ENCODE measurements at places on chromosomes 2 and 18. TPM values are rescaled to one million over a fixed set of nuclear protein-coding genes. Genes with fewer than 3 reads are reported as not detected.

NGEF gene
- 1.3 TPM for total RNA-seq

LIMS2 gene
- 0.41 TPM for total RNA-seq

LRP2 gene
- 0.10 TPM for total RNA-seq

SCN7A gene
- total RNA-seq = not detected

PKDCC gene
- total RNA-seq = 17.2 TPM

GEN1 gene
- total RNA-seq = 8.7 TPM

VIT gene
- 2.4 TPM for total RNA-seq

All from H4 (cell line).